ENCODE measurements at places on chromosomes 2 and 18.

- no peak for DNase-seq
Observed at GRCh38 chr2:193428336-193428818, 1233.6 kb upstream of the TMEFF2 start.

- DNase-seq, result no peak
Observed at GRCh38 chr2:888211-888801, 62.3 kb upstream of the SNTG2 start.

GRCh38 chr2:148917431-148917830 is 42.4 kb downstream of the KIF5C start:
- no peak for DNase-seq

DNA sequence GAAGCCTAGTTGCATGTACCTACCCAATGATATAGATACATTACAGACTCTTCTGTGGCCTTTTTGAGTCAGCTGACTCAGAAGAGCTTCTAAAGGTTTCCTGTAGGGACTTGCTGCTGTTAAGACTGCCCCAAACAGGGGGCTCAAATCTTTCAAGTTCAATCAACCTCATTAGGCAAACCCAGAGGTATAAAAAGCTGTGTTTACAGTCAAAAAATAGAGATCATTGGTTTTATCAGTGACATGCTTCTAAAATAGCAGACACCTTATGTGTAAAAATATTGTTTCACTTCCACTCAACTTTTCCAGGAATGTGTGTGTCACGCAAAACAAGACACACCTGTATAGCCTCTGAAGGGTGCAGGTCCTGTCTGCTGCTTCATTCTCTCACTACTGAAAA is 624.3 kb upstream of the FANCL start:
- no peak for DNase-seq

DNA sequence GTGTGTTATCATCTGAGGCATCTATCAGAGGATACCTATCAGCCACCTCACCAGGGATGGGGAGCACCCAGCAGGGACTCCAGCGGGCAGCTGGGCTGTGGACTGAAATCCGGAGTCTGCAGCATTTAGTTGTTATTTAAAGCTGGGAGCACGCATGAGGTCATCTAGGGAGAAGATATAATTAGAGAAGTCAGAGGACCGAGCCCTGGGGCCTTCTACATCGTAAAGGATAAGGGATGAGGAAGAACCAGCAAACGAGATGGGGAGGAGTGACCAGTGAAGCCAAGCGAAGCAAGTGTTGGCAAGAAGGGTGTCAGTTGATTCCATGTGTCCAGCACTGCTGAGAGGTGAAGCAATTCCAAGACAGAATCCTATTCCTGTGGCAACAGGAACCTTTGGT is 70.3 kb downstream of the STEAP3 start:
- DNase-seq, result no peak

GRCh38 chr18:26309281-26309680 is 83.0 kb downstream of the TAF4B start:
- DNase-seq, result no peak

GRCh38 chr2:199446996-199447576 is 10.7 kb downstream of the SATB2 start:
- no peak for DNase-seq

- no peak for DNase-seq
Observed at GRCh38 chr2:172539767-172540166, 16.1 kb upstream of the PDK1 start.

GRCh38 chr2:134674687-134675086 is 44.1 kb downstream of the TMEM163 start:
- DNase-seq, result no peak

- DNase-seq, result no peak
Observed at GRCh38 chr2:46375566-46376125, 78.4 kb downstream of the EPAS1 start.

- DNase-seq, result no peak
Observed at GRCh38 chr2:216292475-216292874, 79.8 kb downstream of the MARCHF4 start.

DNA sequence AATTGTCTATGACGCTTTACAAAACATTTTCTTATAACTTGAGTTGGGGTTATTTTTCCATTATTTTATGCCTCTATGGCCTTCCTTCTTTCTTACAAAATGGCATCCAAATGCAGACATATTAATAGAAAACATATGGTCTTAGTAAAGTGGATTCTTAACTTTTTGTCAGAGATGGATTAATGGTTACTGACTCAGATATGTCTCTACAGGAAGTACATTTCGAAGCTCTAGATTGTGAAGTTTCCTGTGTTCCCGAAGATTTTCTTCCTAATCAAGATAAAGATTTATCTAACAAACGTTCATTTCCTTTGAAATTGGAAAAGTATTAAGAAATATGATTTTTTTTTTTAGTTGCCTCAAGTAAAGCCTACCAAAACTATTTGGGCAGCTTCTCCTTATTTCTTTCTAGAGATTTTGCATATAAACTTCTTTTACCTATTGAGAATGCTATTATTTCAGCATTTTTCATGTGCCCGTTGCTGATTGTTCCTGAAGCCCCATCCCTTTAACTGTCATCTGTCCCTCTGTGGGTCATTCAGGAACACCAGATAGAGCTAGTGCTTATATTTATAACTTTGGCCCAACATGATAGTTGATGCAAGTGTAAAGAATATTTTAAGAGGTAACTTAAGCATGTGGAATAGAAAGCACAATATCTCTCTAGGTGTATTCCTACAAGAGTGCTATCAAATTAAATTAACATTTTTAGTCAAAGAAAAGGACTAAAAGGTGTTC is 498.0 kb downstream of the CCDC85A start:
- no peak for DNase-seq

DNA sequence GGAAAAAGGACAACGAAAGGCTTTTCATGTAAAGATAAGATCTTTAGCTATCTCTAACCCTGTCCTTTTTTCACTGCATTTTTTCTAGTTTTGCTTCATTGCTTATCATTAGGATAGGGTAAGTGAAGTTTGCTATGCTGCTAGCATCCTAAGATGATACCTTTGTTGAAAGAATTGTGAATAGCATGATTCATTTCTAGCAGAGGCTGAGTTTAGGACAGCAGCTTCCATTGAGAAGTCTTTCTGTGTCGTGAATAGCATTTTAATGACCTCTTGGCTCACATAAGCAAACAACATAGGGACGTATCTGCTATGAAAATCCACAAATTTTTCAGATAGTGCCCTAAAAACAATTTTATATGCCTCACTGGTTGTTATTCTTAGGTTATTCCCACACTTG is 36.4 kb upstream of the GAREM2 start:
- no peak for DNase-seq

GRCh38 chr2:147363181-147363580 is 481.6 kb upstream of the ACVR2A start:
- DNase-seq, result no peak

DNA sequence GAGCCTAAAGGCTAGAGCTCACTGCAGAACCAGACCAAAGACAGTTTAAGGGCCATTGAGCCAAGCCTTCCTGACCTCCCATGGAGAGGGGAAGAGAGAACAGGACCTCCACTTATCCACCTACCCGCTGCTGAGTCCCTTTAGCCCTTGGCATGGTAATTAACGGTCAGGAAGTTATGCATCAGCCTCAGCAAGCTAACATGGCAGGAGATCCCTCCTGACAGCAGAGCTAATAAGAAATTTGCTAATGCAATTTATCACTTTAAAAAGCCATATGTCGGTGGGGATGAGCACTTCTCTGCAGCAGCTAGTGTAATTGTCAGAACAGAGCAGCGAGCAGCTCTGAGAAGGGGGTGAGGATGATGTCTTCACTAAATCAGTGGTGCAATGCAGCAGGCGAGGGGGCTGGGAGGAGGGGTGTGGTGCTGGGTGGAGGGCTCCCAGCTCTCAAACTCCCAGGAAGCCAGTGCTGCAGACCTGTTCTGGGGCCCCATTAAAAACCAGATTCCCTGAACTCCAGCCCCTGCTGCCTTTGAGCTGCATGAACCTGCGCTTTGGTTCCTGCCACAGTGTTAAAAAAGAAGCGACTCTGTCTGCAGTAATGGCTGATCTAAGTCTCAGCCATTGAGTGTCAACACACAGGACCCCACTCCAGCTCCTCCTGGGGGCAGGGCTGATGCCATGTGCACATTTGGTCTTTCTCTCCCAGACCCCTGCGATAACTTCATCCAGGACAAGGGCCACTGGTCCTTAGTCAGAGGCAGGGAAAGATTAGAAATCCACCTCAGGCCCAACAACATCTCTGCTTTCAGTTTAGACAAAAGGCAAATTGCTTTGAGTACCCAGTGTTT is 84.2 kb upstream of the STPG4 start:
- DNase-seq, result no peak

GRCh38 chr2:118124288-118124891 is 36.1 kb downstream of the INSIG2 start:
- DNase-seq, result no peak

DNA sequence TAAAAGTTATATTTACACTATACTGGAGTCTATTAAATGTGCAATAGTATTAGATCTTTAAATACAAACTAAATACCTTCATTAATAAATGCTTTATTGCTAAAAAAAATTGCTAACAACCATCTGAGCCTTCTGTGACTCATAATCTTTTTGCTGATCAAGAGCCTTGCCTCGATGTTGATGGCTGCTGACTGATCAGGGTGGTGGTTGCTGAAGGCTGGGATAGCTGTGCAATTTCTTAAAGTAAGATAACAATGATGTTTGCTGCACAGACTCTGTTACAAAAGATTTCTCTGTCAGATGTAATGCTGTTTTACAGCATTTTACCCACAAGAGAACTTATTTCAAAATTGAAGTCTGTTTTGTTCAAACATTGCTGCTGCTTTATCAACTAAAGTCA is 421.4 kb upstream of the CYRIA start:
- DNase-seq, result no peak

DNA sequence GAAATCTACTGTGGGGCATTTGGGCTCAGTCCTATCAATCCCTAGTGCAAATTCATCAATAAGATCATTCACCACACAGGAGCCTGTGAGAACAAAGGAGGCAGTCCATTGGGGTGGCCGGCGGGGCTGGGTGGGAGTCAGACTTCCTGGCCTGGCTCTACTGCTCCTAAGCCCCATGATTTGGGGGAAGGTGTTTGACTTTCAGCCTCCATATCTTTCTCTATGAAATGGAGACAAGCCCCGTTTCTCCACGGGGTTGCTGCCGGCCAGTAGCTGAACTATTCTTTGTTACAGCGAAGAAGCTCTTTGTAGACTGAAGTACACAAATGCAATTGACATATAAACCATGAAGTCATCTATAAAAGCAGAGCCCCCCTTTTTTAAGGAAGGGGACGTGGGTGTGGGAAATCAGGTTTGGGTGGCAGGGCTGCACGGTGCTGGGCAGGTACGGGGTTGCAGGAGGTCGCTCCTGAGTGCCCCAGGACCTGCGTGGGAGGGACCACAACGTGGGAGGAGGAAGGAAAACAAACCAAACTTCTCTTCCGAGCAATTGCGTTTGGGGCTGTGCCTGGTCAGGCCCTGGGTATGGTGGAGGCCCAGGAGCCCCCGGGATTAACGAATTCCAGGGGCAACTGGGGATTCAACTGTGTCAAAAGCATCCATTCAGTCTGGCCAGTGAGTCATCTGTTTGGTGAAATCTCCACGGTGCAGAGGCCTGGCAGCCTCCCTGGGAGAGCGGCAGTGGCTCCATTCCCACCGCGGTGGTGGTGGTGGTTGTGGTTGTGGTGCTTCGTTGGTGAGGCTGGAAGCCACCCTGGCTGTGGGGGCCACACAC is 18.2 kb downstream of the FBLN7 start:
- DNase-seq, result no peak

GRCh38 chr2:32135409-32135808 is 30.3 kb upstream of the SLC30A6 start:
- no peak for DNase-seq

DNA sequence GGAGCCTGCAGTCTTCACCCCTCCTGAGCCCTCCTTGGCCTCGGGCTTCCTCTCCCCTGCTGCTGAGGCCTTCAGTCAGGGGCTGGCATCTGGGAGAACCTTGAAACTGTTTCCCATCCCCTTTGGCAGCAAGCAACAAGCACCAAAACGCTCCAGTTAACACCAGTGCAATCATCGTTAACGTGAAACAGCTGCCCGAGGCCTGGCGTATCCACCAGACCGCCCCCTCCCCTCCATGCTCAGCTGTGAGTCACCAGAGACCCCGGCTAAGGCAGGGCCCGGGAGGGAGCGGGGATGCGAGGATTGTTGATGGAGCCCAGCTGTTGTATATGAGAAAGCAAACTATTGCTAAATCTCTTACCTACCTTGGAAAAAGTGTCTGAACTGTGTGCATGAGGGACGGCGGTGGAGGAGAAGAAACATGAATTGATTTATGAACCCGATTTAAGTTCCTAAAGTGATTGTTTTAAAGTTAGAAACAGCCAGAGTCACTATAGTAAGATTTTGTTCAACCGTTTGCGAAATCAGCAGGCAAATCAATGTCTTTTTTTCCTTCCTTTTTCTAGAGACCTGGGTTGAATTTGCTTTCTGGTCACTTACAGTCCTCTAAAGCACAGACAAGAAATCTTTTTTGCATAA is 5.2 kb downstream of the ZFP36L2 start:
- no peak for DNase-seq

DNA sequence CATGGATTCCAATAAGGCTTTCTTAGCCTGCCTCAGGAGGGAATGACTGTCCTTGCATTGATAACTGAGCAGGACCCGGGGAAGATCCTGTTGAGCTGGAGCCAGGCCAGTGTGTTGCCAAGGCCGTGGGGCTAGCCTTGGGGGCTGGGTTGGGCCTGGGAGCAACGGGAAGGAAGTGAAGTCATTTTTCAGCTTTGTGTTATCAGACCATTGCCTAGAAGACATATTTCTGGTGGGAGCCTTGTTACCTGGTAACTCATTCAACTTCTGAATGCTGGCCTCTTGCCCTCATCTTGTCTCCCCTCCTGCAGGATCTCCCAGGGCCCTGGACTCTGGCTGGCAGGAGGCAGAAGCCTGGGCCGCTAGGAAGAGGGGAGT is 92.7 kb upstream of the MGAT5 start:
- no peak for DNase-seq

DNA sequence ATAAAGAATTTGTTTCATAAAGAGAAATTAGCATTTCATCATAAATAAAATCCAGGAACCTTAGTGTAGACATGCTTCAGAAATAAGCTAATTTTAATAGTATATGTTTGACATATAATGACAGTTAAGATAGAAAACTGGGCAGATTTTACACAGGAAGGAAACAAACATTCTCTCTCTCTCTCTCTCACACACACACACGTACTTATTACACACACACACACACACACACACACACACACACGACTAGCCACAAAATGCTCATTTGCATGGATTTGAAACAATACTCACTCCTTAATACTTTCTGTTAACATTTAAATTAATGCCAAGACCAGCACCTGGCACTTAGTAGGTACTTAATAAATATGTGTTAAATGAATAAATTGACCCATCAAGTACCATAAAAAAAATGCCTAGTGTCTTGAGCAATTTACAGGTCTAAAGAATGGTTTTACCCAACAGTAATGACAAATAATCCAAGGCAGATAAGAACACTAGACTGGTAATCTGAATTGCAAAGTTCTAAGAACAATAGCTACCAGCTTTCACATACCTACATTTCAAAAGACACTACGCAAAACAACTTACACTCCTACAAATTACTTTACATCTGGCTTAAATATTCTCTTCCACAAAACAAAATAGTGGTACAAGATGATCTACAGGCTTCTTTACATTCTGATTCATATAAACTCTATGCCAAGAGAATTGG is 2.9 kb upstream of the GALNT3 start:
- no peak for DNase-seq
